ENCODE measurements at places on chromosomes 6 and 20. TPM values are rescaled to one million over a fixed set of nuclear protein-coding genes. Genes with fewer than 3 reads are reported as not detected.

TGM3 gene
- not detected for total RNA-seq

RUNX2 gene
- under 0.01 TPM for total RNA-seq

YWHAB gene
- total RNA-seq = 114 TPM

SLC17A1 gene
- not detected for total RNA-seq

TOX2 gene
- 3.9 TPM for total RNA-seq

FAM83B gene
- total RNA-seq = not detected

KCNK16 gene
- total RNA-seq = not detected

PPIL6 gene
- total RNA-seq = 0.57 TPM

DDX43 gene
- total RNA-seq = 2.0 TPM

DZANK1 gene
- 1.7 TPM for total RNA-seq

ETV7 gene
- total RNA-seq = 0.33 TPM

C2 gene
- total RNA-seq = not detected

All from vein endothelial cell (primary cell).